ENCODE measurements at places on chromosomes 4 and X.

- peak; percentile 17 for DNase-seq
These were observed 3.0 kb downstream of the FNIP2 start for GRCh38 chr4:158771776-158772175.

DNA sequence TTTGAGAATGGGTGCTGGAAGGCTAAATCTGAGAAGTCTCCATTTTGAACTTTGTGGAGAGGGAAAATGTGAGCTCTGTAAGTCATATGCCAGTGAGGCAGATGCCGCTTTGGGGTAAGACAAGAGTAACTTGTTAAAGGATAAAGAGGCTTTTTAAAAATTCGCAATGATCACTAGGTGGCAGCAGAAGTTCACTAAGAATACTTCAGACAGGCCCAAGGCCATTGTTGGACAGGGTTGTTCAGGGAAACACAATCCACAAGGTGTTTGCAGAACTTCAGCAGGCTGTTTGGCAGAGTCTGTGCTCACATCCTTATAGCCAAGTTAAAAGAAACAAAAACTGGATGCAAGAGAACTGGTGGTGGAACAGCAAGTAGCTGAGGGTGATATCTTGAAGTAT, 13.7 kb upstream of the PIGA start:
- DNase-seq = peak; percentile 82

DNA sequence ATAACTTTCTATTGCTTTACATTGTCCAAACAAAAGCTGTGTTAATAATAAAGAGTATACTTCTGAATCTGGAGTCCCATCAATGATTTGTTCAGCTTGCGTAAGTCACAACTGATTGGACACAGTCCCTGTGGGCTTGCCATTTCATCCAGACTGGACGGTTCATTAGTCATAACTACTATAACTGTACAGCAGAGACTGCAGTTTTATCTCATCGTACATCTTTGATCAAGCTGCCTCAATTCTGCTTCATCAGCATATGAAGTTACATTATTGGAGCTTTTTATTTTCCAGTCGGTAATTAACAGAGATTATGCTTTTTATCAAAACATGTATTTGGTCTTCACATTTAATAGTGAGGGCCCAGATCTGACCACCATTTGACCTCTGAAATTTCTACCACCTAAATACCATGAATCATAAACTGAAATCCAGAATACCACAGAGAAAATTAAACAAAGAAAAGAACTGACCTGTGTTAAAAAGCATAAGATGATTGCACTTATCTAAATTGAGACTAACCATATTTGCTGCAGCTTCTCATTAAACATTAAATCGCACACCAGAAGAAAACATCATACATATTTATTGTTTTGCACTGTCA, 12.5 kb upstream of the MAB21L2 start:
- peak; percentile 75 for DNase-seq

DNA sequence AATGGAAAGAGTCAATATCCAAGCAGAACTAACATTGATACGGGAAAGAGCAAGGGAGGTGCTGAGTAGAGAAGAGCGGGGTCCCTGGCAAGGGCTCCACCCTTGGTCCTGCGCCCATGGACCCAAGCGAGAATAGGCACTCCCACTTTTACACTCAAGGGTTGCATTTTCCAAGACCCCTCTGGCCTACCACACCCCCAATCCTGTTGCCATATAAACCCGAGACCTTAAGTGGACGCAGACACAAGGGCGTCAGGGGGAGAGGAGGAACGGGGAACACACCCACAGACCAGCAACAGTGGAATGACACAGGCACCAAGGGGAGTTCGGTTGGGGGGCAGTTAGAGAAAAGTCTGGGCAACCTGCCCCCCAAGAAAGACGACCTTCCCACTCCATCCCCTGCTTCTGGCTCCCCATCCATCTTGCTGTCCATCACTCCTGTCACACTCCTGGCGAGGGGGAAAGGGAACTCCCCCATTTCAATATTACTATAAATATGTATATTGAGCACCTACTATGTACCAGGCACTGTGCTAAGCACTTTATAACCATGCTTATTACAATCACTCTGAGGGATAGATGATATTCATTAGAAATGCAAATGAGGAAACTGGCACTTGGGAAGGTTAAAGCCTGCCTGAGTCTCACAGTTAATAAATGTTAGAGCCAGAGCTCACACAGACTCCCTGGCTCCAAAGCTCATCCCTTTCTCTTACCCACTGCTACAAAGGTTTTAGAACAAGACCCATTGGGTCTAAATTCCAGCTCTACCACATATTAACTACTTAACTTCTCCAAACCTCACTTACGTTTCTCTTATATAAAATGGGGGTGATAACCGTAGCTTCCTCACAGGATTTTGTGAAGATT, 51.7 kb downstream of the SCD5 start:
- no peak for DNase-seq

DNA sequence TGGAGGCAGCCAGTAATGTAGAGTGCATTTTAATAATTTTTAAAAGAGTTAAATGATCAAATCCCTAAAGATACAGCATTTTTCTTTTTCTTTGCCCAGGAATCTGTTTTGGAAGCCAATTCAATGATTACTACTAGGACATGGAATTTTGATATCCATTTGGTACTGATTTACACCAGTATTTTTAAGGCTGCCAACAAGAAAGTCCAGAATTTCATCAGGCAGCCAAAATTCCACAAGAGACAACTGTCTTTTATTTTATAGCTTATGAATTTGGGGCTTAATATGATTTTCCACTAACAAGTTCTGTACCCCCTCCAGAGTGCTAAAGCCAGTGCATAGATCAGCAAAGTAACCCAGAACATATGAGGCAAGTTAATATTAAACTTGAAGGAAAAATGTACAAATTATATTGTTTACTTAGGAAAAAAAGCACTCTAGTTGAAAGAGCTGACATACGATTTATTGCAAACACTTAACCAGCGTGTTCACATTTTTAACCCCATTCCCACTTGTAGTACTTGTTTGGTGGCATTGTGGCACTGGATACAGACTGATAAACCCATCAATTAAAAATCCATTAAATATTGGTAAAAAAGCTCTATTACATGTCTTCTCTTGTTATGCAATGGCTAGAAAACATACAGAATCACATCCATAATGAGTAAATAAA, 259.7 kb downstream of the DCHS2 start:
- no peak for DNase-seq
